ENCODE measurements at places on chromosomes 7 and 10.

DNA sequence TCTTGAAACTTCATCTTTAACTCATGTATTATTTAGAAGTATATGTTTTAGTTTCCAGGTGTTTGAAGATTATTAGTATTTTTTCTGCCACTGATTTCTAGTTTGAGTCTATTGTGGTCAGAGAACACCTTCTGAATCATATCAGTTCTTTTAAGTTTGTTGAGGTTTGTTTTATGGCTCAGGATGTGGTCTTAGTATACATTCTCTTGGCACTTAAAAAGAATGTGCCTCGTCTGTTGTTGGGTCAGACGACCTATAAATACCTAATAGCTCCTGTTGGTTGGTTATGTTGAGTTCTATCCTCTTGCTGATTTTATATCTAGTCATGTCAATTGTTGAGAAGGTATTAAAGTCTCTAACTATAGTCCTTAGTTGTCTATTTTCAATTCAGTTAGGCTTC lies 15.9 kb downstream of the TDRD1 start:
- no peak for DNase-seq

DNA sequence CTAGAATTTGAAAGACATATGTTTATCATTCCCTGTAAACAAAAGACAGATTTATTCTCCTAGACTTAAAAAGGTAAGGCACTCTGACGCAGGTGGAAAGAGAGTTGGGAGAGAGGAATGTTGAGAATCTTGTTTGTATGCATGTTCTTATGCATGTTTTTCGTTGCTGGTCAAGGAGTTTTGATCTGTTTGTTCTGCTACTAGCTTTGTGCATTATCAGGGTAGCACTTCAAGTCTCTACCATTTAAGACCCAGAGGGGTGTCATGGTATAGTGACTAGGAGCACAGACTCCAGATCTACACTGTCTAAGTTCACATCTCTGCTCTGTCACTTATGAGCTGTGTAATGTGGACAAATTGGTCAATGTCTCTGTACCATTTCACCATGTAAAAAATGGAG lies 200.2 kb upstream of the FZD1 start:
- DNase-seq, result no peak

- peak; percentile 34 for DNase-seq
Measured at GRCh38 chr10:29392376-29393021, 103.6 kb downstream of the LYZL1 start.

DNA sequence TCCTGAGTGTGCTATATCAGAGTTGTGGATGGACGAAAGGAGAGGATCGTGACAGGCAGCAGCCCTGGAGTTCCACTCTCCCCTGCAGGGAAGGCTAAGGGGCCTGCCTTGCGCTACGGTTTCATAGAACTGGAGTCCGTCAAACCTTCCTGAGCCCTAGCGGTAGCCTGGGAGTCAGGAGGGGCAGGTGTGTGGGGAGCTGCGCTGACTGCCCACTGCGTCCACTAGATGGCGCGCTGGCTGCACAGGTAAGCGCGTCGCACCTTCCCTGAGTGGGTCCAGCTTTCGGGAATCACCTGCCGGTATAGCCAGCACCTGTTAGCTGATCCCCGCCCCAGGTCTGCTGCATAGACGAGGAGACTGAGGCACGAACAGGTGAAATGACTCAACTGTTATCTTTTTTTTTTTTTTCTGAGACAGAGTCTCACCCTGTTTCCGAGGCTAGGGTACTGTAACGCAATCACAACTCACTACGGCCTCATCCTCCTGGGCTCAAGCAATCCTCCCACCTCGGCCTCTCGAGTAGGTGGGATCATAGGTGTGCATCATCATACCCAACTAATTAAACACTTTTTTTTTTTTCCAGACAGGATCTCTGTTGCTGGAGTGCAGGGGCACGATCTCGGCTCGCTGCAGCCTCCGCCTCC lies 20.2 kb upstream of the BAIAP2L1 start:
- DNase-seq, result peak; percentile 20

DNA sequence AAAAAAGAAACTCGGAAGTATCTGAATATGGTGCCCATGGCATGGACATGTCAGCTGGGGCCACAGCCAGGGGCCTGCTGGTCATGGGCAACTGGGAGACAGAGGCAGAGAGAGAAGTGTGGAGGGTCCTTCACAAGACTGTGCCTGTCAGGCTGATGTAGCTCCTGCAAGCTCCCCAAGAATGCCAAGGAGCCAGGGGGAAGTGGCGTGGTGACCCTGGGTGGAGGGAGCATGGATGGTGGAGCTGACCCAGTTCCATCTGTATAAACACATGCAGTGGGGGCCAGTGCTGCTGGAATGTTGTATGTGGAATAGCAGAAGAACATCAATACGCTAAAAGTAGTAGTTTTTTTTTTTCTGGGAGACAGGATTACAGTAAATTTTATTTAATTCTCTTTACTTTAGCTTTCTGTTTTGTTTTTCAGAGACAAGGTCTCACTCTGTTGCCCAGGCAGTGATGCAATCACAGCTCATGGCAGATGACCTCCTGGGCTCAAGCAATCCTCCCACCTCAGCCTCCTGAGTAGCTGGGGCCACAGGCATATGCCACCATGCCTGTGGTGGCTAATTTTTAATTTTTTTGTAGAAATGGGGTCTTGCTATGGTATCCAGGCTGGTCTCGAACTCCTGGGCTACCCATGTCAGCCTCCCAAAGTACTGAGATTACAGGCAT lies 10.5 kb upstream of the ZMIZ2 start:
- DNase-seq, result no peak

DNA sequence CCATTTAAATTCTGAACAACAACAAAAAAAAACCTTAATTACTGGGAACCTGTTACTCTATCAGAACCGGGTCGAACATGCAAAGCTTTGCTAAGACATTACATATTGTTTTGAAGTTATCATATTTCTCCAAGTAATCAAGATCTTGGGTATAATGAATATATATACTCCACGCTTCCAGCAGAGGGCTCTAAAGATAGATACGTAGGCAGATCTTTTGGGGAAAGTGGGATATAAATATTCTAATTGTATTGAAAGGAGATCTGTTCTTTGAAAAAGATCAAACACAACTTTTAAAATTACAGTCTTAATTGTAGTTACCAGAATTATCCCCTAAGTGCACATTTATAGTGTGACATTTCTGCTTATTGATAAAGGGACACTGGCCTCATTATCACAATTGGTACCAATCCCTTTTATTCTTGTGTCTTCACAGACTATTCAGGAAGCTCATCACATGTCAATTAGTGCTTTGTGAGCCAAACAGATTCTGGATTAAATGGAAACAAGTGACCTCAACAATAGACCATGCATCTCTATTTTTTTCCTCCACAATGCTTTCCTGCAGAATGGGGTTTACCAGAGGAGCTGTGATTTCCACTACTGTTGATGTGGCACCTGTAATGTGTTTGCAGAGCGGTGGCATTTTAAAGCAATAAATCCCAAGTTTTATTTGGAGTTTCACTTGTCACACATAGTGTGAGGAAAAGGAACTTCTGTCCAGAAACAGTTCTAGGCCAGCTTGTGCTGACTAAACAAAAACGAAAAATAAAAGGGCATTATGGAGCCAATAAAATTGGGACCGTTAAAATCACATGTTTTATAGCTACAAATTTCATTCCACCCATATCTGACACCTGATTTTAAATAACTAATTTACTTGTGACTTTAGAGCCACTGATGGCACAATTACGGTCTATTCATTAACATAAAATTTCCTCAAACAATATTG lies 122.4 kb downstream of the CTTNBP2 start:
- DNase-seq, result peak; percentile 14

DNA sequence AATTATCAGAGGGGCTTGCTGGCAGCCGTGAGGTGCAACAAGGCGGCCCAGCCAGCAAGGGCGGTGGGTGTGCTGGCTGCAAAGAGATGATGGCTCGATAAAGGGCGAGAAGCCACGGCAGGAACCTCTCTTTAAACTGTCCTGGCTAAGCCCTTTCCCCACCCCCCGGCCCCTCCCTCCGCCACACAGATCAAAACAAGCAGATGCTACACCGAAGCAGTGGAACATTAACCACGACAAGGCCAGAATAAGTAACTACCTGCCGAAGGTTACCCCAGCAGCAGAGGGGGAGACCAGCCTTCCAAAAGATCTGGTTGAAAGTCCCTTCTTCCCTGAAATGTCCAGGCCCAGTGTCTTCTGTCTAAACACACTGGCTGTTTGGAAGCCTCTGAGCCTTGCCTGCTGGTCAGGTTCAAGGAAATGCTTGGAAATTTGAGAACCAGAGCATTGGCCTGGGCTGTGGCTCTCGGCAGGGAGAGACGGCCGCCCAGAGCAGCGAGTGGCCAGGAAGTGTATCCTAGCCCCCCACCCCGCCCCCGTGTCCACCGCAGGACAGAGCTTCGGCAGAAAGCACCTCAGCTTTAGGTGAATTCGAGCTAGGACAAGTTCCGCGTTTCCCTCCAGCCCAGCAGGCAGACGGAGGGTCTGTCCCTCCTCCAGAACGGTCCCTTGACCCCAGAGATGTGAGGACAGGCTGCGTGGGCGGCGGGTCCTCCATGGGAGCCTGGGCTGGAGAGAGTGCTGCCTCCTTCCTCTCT lies 2.1 kb downstream of the FAM20C start:
- DNase-seq, result no peak

- no peak for DNase-seq
Measured at GRCh38 chr7:47942132-47942531, 6.1 kb downstream of the PKD1L1 start.

DNA sequence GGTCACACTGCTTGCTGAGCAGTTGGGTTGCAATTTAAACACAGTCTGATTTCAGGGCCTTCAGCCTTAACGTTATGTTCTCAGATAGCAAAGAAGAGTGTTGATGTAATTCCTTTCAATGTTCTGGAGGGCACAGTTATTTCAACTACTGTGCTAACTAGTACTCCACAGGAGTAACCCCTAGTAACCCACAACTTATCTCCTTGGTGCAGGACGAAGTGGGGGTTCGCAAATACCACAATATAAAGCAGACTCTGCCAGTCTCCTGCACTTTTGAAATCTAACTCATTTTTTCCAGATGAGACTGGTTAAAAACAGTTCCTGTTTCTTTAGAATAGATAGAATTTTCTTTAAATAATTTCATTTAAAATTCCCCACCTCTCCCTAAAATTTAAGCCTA lies 47.1 kb upstream of the NCAPG2 start:
- DNase-seq, result no peak

DNA sequence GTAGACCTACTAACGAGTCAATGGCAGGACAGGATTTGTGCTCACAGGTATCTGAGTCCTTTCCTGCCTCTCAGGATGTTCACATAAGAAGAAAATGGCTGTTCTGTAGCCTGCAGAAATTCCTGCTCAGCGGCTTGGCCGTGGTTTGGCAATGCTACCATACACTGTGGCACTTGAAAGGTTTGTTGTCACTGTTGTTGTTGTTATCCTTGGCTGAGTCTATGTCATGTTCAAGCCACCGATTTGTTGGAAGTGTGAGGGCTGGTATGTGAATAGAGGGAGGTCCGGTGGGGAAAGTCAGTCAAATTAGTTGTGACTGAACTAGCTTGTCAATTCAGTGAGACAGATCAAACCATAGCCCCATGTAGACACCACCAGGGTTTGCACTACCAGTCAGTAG lies 199.9 kb downstream of the TRIL start:
- DNase-seq, result no peak

GRCh38 chr7:44379366-44380188 lies 54.2 kb upstream of the CAMK2B start:
- no peak for DNase-seq

- DNase-seq, result no peak
Measured at GRCh38 chr7:93739424-93739823, 151.1 kb downstream of the TFPI2 start.

GRCh38 chr10:2196272-2196671 lies 458.9 kb upstream of the ADARB2 start:
- no peak for DNase-seq

DNA sequence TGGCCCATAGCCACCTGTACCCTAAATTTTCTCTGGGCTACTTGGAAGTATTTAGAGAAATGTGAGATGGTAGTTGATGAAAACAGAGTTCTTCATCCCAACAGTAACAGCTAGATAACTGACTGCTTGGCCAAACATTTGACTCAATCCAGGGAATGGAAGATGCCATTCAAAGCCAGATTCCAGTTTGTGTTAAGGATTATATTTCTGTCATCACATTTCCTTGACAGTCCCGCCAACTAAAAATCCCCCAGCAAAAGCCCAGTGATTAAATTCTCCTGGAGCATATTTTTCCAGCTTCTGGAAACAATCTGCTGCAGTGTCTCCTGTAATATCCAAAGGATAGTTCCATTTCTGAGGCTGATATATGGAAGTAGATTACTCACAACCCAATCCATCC lies 45.4 kb upstream of the PTN start:
- DNase-seq, result peak; percentile 41

- no peak for DNase-seq
Measured at GRCh38 chr10:133134411-133135115, 25.5 kb upstream of the KNDC1 start.

DNA sequence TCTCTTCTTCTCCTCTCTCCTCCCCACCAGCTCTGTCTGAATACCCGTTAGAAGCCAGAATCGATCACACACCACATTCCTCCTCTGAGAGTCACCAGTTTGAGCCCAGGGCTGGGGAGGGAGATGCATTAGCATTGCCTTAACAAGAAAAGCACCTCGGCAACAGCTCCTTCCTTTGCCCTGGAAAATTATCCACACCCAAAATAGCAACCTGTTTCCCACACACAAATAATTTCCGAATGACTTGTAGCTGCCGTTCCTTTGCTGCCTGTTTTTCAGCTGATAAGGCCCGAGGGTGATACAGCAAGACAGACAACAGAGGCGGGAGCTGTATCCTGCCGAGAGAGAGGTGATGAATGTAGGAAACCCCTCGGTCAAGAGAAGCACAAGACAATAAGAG lies 91.3 kb downstream of the CPXM2 start:
- DNase-seq, result peak; percentile 48

GRCh38 chr7:98930921-98931320 lies 52.6 kb downstream of the TRRAP start:
- DNase-seq, result no peak

GRCh38 chr10:124886195-124886594 lies 55.7 kb upstream of the ZRANB1 start:
- DNase-seq, result peak; percentile 23

- DNase-seq, result no peak
Measured at GRCh38 chr10:25978771-25979170, 44.7 kb downstream of the MYO3A start.

- DNase-seq, result peak; percentile 67
Measured at GRCh38 chr7:100483722-100484672, at the start of gene NYAP1. Gene NYAP1, plus strand, starts transcription at chr7:100483927. Its CDS starts 1,385 bp downstream, at chr7:100485312.

DNA sequence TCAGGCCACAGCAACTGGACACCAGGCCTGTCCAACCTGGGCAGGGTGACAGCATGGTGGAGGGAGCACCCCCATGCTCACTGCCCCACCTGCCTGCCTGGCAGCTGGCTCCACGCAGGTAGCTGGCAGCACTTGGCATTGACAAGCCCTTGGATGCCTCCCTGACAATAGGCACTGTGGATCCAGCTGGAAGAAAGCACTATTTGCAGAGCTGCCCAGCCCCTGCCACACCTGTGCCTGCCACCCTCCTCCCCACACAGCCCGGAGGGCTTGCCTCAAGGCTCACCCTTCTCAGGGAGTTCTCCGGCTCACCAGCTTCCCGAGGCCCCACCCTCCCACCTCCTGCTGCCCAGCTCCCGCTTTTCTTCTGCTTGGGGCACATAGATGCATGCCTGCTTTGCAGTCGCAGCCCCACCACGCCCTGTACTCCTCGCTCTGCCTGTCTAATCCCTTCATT lies 160.1 kb downstream of the NEURL1 start:
- no peak for DNase-seq

- peak; percentile 47 for DNase-seq
Measured at GRCh38 chr10:20596065-20596755, 300.9 kb downstream of the NEBL start.

Measured in fibroblast of skin of right biceps (primary cell).